CD8-positive, alpha-beta memory T cell (primary cell): ENCODE measurements at places on chromosomes 12 and 14. TPM values are rescaled to one million over a fixed set of nuclear protein-coding genes. Genes with fewer than 3 reads are reported as not detected.

GRCh38 chr14:20846560-20846959 is 43.9 kb upstream of the RNASE1 start:
- H3K4me3 ChIP-seq: no peak overlapping the region
- no peak overlapping the region for H3K27ac ChIP-seq
- no peak for DNase-seq
- H3K4me1 ChIP-seq: no peaks in the 10 kb centered on the region

DNA sequence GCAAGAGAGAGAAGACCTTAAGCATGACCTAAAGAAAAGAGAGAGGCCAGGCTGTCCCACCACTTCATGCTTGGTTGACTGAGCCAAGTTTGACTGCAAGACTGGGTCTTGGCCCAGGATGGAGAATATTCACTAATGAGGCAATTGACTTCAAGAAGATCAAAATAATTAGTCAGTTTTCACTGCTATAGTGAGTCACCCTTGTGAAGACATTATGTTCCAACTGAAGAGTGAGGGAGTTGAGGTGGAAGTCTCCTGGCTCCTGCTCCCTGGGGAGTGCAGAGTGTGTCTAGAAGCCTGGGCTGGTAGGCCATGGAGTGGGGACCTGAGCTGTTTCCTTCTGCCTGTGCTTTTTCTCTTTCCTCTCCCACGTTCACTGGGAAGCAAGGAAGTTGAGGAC is 117.6 kb downstream of the CACNA1C start:
- DNase-seq: no peak
- no peaks in the 10 kb centered on the region for H3K4me1 ChIP-seq
- no peak overlapping the region for H3K4me3 ChIP-seq
- no peaks in the 10 kb centered on the region for H3K27me3 ChIP-seq

DNA sequence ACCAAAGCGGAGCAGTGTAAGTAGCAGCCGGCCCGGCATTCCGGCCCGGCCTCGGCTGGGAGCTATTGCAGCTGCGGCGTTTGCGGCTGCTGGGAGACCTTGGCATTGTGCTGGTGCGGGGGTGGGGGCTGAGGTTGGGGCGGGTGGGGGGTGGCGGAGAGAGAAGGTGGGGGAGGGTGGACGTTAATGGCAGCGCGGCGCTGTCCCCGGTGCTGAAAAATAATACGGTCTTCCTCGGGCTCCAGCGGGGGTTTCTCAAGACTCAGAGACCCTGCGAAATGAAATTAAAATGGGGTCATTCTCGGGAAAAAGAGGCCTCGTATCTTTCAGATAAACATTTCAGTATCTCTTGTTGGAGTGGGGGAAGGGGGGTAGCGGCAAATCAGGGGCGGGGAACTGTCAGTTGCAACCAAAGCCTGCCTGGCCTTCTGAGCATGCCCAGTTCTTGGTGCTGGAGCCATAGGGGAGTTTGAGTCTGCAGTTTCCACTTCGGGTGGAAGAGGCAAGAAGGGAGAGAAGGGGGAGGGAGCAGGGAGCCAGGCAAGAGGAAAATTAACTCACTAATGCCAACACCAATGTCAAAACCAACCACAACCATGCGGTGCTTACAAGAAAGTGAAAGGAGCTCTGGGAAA is 414 bp downstream of the UNC79 start:
- DNase-seq: no peak
- no peak overlapping the region for H3K27ac ChIP-seq
- no peaks in the 10 kb centered on the region for H3K36me3 ChIP-seq
- H3K4me3 ChIP-seq: no peak overlapping the region

DNA sequence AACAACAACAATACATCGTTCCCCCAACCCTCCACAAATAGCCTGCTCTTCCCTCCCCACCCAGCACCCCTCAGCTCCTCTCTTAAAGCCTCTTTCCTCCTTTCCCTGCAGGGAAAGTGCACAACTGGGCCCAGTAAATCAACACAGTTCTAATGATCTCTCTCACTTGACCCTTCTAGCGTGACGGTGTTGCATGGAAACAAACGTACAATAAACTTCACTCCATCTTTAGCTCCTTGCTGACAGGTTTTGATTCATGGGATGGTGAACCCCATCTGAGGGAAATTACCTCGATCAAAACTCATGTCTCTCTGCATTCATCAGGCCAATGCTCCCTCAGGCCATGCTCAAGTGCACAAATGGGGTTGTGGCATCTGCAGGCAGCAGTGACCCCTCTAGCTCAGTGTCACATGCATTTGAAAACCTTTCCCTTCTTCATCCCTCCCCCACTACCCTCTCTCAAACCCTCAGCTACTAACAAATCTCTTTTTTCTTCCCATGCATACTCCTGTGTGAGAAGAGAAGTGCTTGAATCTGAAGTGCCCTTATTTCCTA is 22.9 kb downstream of the GDF11 start:
- no peaks in the 10 kb centered on the region for H3K27me3 ChIP-seq
- H3K36me3 ChIP-seq: peaks cover 21% of the 10 kb centered on the region
- H3K27ac ChIP-seq: no peak overlapping the region
- no peaks in the 10 kb centered on the region for H3K4me1 ChIP-seq
- H3K4me3 ChIP-seq: no peak overlapping the region

- no peaks in the 10 kb centered on the region for H3K27me3 ChIP-seq
- H3K36me3 ChIP-seq: no peaks in the 10 kb centered on the region
- no peak overlapping the region for H3K4me3 ChIP-seq
- peaks cover 23% of the 10 kb centered on the region for H3K4me1 ChIP-seq
Observed at GRCh38 chr14:20415782-20416206, 2.5 kb upstream of the TEP1 start.

DNA sequence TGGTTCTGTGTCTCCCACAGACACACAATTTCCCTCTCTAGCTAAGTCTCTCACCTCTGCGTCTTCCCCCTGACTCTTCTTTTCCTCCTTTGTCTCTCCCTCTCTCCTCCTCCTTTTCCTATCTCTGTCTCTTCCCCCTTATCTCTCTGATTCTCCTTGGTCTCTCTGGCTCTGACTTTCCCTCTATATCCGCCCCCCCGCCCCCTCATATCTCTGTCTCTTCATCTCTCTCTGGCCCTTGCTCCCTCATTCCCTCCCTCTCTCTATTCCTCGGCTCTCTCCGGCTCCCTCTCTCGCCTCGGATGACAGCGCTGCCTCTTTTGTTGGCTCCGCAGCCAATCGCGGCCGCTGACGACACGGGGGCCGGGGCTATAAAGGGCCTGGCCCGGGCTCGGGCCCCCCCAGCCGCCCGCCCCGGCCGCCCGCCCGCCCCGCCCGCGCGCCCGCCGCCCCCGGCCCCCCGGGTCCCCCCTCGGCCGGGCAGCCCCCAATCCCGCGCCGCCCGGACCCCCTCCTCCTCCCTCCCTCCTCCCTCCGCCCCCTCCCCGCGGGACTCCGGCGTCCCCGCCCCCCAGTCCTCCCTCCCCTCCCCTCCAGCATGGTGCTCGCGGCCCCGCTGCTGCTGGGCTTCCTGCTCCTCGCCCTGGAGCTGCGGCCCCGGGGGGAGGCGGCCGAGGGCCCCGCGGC is at the start of gene GDF11:
Gene GDF11, plus strand, starts transcription at position 404 of the 687 bp plus-strand sequence. Its CDS starts 195 bp downstream, at position 599.
- H3K27me3 ChIP-seq: no peaks in the 10 kb centered on the region
- no peaks in the 10 kb centered on the region for H3K36me3 ChIP-seq
- DNase-seq: peak; percentile 67
- peak within 1 kb of the TSS; percentile 56 for H3K27ac ChIP-seq

DNA sequence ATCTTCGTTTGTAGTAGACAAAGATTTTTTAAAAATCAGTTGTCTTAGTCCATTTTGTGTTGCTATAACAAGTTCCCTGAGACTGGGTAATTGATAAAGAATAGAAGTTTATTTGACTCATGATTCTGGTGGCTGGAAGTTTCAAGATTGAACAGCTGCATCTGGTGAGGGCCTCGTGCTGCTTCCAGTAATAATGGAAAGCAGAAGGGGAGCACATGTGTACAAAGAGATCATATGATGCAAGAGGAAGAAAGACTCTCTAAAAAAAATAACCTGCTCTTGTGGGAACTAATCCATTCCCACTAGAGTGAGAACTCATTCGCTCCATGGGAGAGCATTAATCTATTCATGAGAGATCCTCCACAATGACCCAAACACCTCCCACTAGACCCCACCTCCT is 24.8 kb downstream of the MUCL1 start:
- no peak for DNase-seq
- no peak overlapping the region for H3K4me3 ChIP-seq
- no peaks in the 10 kb centered on the region for H3K4me1 ChIP-seq
- no peak overlapping the region for H3K27ac ChIP-seq
- no peaks in the 10 kb centered on the region for H3K27me3 ChIP-seq

- no peaks in the 10 kb centered on the region for H3K4me1 ChIP-seq
- H3K27me3 ChIP-seq: no peaks in the 10 kb centered on the region
- H3K36me3 ChIP-seq: no peaks in the 10 kb centered on the region
- H3K27ac ChIP-seq: no peak overlapping the region
Observed at GRCh38 chr14:66121859-66122258, 364.3 kb upstream of the CCDC196 start.

- peaks cover 5% of the 10 kb centered on the region for H3K4me1 ChIP-seq
- H3K36me3 ChIP-seq: no peaks in the 10 kb centered on the region
- no peak for DNase-seq
Observed at GRCh38 chr12:94157981-94158411, 9.6 kb downstream of the PLXNC1 start.

DNA sequence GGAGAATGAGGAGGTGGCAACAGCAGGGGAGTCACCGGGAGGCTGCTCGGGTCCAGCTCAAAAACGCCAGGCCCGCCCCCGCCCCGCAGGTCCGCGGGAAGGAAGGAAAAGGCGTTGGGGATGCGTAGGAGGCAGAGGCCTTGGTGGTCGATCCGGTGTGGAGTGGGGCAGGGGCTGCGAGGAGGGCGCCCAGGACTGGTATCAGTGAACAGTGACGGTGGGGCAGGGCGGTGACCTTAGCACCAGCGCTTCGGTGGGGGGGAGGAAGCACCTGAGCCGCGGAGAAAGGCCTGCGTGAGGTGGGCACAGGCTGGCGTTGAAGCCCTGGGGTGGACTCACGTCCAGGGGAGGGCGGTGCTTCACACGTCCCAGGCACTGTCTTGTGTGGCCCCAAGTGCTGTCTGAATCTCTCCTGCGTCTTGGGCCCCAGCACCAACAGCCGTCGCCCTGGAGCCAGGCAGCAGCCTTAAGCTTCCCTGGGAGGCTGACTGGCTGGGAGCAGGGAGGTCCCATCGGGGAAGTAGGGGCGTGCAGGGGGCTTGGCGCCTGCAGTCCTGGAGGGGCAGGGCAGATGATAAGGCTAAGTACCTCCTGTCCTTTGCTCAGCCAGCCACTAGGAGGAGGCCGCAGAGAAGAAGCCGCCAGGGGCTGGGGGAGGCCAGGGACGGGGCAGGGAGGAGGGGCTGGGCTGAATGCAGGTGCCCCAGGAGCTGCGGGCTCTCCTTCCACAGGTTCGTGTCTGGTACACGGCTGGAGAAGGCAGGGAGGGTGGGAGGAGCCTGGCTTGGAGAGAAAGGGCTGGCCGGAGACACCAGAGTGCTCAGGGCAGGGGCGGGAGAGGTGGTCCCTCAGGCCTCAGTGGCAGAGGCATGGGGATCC is 26.5 kb downstream of the ZBTB42 start:
- no peaks in the 10 kb centered on the region for H3K27me3 ChIP-seq
- H3K4me3 ChIP-seq: peak overlapping the region; percentile 47
- H3K27ac ChIP-seq: no peak overlapping the region
- peak; percentile 49 for DNase-seq
- no peaks in the 10 kb centered on the region for H3K36me3 ChIP-seq
- peaks cover 8% of the 10 kb centered on the region for H3K4me1 ChIP-seq

DNA sequence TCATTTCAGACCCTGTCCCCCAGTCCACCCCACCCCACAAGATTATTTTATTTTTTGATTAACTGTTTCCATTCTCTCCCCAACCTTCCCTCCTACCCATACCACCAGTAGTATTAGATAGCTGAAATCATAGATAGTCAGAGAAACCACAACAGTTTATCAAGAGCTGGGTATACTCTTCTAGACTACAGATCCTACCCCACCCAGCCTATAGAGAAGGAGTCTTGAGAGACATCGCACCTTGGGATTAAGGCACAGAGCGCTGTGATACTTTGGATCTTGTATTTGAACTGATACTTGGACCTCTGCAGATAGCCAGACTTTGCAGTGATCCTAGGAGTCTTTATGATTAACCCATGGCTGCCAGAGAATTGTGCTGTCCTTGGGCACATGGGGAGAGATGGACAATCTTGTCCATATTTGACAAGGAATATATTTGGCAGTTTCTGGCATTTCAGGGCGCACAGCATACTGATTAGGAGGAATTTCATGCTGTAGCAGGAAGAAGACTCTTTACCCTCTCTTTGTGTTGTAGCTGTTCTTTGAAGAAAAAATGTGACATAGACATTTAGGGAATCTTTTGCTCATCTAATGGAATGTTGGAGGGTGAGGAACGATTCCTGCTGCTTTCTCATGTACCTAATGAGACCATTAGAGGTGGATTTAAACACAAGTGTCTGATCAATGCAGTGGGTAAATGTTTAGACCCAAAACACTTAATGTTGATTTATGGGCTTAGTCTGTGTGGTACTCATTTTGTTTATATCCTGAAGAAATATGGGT is 982 bp downstream of the RBMS2 start:
- H3K27me3 ChIP-seq: no peaks in the 10 kb centered on the region
- H3K27ac ChIP-seq: no peak overlapping the region
- peak overlapping the region; percentile 63 for H3K4me3 ChIP-seq
- H3K4me1 ChIP-seq: peaks cover 29% of the 10 kb centered on the region

DNA sequence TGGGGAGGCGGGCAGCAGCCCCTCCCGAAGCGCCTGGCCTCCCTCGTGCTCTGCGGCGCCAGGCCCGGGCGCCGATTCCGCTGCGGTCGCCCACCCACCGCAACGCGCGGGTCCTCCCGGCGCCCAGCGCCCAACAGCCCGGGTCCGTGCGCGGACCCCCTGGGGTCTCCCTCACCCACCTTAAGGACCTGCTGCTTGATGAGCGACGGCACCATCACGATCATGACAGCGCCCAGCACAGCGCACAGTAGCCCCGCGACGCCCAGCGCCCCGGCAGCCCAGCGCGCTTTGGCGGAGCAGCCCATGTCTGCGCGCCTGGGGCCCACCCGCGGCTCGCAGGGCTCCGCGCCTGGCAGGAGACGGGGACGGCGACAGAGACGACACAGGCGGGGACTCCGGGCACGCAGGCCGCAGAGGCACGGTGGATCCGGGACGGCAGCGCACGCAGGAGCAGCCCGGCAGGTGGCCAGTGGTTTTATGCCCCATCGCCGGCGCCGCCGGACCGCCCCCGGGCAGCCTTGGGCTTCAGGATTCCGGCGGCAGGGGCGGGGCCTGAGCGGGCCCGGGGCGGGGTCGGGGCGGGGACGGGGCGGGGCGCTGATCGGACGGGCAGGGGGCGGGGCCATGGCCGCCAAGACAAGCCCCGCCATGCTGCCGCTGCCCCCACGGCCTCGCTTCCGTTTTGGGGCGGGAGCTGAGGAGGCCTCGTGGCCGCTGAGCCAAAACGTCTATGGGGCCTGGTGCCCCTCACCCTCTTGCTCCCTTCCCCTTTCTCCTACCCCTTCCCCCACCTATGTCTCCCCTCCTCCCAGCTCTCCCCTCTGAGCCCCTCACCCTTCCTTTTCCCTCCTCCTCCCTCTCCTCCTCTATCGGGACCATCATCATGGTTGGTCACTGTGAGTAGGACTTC is at the start of gene SCARB1:
Gene SCARB1, minus strand, starts transcription at position 449 of the 910 bp plus-strand sequence. Its CDS starts 144 bp downstream, at position 305.
- H3K4me1 ChIP-seq: no peaks in the 10 kb centered on the region
- H3K27me3 ChIP-seq: no peaks in the 10 kb centered on the region
- peak within 1 kb of the TSS; percentile 65 for H3K4me3 ChIP-seq
- H3K36me3 ChIP-seq: no peaks in the 10 kb centered on the region

Gene MYH6
- polyA plus RNA-seq: not detected

Gene PSMA6
- polyA plus RNA-seq: 305 TPM

Gene PROX2
- not detected for polyA plus RNA-seq

Gene PRKAB1
- 32.0 TPM for polyA plus RNA-seq
